GOT3 (cell line): ENCODE measurements at places on chromosomes 13 and 19.

GRCh38 chr19:1299801-1300200 is 14.1 kb downstream of the EFNA2 start:
- DNase-seq: no peak

GRCh38 chr13:105007166-105007808 is 1528.2 kb downstream of the EFNB2 start:
- no peak for DNase-seq

DNA sequence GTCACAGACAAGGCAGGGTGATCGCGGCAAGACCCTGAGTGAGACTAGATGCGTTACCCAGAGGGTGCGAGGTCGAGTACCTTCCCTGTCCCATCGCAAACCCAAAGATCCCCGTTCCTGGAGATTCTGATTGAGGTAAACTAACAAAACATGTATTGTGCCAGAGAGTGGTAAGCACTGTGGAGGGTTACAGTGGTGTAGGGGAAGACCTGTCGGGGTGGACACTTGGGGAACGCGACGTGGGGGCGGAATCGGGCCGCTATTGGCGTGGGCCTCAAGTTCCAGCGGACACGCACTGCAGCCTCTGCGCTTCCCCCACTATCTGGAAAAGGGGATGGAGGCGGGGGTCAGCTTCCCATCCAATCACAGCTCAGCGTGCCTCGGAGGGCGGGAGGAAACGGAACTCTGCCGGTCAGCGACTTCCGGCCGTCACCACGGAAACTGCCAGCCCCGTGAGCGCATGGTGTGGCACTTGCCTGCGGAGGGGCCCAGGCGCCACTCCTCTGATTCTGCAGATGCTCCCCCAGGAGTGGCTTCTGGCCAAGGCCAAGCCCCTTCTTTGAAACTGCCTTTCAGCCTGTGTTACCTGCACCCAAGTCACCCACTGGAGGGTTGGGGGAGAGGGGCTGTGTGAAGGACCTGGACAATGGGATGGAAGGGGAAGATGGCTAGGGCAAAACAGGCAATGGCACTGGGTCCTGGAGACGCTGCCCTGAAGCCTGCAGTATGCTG is 1.0 kb upstream of the UBE2M start:
- no peak for DNase-seq

DNA sequence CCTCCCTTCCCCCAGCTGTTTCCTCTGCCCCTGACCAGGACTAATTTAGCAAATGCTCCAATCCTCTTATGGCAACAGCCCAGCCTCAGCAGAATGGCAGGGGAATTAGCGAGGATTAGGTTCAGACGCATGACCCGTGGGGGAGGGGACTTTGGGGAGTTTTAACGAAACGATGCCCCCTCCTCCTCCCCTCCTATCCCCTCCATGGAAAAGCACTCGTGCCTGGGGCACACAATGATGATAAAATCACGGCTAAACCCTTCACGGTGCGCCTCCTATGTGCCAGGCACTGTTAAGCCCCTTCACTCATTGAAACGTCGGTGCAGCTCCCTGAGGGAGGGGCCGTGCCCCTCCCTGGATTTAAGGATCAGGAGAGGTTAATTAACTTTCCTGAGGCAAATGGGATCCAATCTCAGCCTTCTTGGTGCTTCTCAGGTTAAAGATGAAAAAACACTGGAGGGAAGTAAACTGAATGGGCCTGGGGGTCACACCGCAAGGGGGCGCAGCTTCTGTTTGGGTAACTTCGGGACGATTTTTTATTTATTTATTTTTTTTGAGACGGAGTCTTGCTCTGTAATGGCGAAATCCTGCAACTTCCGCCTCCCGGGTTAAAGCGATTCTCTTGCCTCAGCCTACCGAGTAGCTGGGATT is 10.1 kb upstream of the TPRX2 start:
- no peak for DNase-seq

DNA sequence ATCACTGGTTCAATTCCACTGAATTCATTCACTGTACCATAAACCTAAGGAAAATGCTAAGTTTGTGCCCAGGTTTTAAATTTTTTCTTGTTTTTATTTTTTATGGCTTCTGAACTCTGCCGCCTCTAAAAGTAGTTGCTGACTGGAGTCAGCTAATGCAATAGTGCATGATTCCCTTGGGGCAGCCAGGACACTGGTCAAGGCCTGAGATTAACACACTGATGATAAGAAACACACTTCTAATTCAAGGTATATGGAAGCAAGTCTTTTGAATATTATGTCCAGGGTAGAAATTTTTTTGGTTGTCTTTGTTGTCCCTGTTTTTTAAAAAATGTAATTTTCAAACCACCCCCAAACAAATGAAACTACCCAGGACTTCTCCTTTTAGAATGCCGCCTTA is 72.2 kb downstream of the CDADC1 start:
- no peak for DNase-seq

DNA sequence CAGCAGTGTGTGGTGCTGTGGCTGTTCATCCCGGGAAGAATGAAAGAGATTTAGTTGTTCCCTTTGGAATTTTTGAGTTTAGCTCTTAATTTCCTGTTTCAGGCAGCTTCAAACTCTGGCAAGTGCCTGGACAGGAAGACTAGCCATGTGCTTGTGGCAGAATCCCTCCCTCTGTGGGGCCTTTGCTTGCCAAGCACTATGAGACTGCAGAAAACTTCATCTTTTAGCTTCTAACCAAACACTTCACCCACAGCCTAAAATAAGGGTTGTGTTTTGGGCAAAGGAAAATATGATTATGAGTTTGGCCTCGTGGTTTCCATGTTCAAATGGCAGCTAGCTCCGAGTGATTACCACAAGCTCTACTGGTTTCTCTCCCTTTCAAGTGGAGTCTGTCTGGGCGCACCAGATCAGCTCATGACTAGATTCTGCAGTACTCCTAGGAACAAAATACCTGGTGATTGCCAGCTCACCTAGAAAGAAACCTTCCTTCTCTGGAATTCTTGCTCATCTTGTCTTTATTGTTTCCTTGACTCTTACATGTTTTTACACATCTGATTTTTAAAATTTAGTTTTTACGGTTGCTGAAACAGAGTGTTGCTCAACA is 707.5 kb downstream of the SLITRK6 start:
- DNase-seq: no peak

DNA sequence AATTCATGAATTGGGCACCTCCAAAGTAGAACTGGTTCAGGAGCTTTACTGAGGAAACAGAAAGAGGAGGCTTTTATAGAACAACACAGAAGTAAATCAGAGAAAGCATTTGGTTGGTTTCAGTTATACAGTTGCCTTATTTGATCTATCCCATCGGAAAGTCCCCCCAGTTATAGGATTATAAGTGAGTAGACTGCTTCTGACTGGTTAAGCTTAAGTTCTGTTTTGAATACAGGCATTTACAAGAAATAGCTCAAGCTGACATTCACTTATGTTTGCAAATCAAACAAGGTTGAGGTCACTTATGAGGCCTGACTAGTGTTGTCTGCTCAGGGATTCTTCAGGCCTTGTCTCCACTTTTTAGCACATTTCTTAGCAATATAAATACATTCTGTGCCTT is 857.4 kb downstream of the EFNB2 start:
- DNase-seq: no peak

DNA sequence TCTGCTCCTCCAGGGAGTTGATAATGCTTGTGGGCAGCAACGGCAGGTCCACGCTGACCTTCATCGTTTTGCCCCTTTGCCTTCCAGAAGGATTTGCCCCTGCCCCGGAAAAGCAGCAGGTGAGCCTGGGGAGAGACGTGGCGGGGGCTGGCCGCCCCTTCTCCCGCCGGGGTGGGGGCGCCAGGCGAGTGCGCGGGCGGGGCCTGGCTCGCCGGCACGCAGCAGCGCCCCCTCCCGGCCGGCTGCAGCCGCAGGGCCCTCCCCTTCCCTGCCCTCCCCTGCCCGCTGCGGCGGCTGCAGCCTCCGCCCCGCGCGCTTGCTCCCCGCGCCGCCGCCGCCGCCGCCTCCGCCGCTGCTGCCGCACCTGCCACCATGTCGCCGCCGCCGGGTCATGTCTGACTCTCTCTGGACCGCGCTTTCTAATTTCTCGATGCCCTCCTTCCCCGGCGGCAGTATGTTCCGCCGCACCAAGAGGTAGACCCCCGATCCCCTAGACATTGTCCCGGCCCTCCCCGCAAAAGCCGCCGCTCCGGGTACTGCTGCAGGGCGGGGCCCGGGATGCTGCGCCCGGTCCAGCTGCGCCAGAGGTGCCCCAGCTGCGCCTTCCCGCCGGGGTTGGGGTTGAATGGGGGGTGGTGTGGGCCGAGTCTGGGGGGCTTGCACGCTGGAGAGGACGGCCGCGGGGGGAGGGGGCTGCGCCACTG is at the start of gene MAST1:
MAST1 (plus strand) TSS at position 334 of the 704 bp plus-strand sequence; CDS start at position 392, 58 bp downstream.
- DNase-seq: no peak

- no peak for DNase-seq
These were observed 20.4 kb downstream of the MPND start for GRCh38 chr19:4363571-4364304.
